Stimulated activated CD4-positive, alpha-beta T cell treated with anti-CD3 and anti-CD28 coated beads, Interleukin-4, amount 100 ng/mL, for 4 hours (primary cell): ENCODE measurements at places on chromosomes 4 and X.

DNA sequence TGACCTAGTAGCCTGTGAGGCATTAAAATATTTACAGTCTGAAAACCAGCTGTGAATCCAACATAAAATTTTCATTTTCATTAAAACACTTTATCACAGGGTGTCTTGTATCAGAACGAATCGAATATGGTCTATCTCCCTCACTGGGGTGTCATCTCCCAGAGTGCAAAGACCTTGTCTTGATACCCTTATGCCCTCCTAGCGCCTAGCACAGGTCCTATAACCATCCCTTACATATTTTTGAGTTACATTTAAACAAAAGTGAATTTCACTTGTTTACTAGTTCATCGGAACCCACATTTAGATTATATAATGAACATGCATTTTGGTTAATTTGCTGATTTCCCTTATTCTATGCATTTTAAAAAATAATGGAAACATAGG is 14.0 kb downstream of the DIPK2B start:
- no peak for DNase-seq

GRCh38 chr4:53307819-53308780 is 57.8 kb downstream of the SCFD2 start:
- DNase-seq = no peak

- no peak for DNase-seq
Observed at GRCh38 chrX:3639236-3639635, 74.2 kb downstream of the PRKX start.

GRCh38 chrX:15971696-15972095 is 117.1 kb upstream of the AP1S2 start:
- DNase-seq = no peak
